Stimulated activated naive CD8-positive, alpha-beta T cell treated with anti-CD3 and anti-CD28 coated beads, Interleukin-15, Interleukin-2, amounts not matched to agents 100 U/mL and 50 U/mL, for 24 hours (primary cell): ENCODE measurements at places on chromosomes 12 and 14.

GRCh38 chr14:37559386-37559785 is 35.7 kb downstream of the FOXA1 start:
- DNase-seq = no peak

DNA sequence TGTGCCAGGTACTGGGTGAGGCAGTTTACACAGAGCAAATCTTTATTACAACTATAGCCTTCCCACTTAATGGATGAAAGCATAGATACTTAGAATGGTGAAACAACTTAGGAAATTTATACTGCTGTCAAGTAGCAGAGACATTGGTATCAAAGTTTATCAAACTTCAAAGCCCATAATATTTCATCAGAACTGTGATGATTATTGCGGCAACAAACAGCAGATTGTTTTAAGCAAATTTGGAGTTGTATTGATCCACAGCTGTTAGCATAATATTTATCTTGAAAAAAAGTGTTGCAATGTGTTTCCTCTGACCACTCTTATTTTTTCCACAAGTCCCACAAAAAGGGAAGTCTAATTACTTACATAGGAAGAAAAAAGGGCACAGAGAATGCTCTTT is 2.0 kb upstream of the SLCO1B3 start:
- DNase-seq = no peak

- DNase-seq = no peak
Observed at GRCh38 chr12:47141459-47141858, 61.7 kb upstream of the AMIGO2 start.

GRCh38 chr12:116693286-116694227 is 44.3 kb downstream of the SPRING1 start:
- DNase-seq = no peak

DNA sequence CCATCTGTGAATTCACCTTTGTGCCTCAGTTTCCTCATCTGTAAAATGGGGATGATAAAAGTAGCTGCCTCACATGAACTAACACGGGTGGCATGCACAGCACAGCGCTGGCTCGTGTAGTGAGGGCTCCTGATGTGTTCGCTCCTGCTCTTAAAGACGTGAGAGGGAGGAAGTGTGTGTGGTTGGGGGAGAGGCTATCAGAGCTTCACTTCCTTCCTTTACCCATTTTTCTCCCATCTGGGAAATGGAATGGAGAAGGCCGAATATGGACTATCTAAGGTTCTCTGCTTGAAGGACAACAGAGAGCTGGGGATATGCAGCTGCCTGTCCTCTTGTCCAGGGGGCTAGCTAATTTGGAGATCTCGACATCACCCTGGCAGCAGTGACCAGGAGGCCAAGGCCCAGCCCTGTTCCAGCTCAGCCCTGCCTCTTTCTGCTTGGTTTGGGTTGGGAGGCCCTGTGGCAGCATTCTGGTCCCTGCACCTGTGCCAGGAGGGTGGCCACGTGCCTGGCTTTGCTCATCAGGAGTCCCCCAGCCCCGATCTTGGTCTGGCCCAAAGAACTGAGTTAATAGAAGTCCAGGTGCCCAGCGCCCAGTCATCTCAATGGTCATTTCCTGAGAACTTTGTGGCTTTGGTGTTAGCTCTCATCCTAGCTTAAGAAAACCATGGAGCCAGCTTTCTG is 44.5 kb upstream of the ESRRB start:
- DNase-seq = no peak

DNA sequence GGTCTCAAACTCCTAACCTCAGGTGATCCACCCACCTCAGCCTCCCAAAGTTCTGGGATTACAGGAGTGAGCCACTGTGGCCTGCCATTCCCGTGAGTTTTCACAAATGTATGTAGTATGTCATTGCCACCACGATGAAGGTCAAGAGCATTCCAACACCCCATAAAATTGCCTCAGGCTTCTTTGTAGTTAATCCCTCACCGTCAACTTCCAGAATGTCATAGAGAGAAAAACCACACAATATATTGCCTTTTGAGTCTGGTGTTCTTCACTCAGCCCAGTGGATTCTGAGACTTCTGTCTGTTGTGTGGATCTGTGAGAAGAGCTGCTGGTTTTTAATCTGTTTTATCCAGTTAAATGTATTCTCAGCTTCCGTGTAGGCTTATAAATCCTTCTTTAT is 12.6 kb upstream of the CFAP251 start:
- DNase-seq = no peak

- no peak for DNase-seq
Observed at GRCh38 chr12:79143803-79144202, 279.2 kb downstream of the SYT1 start.
